Ecto neural progenitor cell (in vitro differentiated cells): ENCODE measurements at places on chromosomes 7 and 10.

DNA sequence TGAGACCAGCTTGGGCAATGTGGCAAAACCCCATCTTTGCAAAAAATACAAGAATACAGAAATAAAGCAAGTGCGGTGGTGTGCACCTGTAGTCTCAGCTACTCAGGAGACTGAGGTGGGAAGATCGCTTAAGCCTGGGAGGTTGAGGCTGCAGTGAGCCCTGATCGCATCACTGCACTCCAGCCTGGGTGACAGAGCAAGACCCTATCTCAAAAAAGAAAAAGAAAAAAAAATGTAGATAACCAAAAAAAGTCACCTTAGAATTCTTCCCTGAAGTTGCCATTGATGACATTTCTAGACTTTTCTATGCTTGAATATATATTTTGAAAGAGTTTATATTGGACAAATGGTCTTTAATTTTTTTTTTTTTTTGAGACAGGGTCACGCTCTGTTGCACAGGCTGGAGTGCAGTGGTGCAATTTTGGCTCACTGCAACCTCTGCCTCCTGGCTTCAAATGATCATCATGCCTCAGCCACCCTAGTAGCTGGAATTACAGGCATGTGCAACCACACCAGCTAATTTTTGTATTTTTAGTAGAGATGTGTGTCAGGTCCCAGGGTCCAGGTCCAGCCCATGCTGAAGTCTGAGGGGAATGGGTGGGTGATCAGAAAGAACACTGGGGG, 35.1 kb upstream of the MTPAP start:
- DNase-seq, result no peak

- no peak for DNase-seq
Measured at GRCh38 chr10:72610466-72610865, 15.4 kb downstream of the MICU1 start.

GRCh38 chr7:12524794-12525386, 45.6 kb upstream of the SCIN start:
- no peak for DNase-seq

DNA sequence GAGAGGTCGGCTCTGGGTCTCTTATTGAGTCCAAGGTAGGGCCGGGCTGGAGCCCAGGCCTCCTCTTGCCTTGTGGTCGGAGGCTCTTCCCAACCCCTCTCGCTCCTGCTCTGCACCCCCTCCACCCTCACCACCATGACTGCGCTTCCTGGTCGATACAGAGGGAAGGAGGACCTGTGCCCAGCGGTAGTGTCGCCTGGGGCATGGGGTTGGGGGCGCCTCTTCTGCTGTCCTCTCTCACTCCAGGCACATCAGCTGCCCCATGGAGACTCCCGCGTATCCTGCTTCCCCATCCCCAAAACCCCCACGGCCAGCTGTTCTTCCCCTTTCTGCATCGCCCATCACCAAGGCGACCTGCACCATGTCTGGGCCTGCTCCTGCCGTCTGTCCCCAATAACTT, 44.4 kb downstream of the TMEM270 start:
- peak; percentile 45 for DNase-seq

DNA sequence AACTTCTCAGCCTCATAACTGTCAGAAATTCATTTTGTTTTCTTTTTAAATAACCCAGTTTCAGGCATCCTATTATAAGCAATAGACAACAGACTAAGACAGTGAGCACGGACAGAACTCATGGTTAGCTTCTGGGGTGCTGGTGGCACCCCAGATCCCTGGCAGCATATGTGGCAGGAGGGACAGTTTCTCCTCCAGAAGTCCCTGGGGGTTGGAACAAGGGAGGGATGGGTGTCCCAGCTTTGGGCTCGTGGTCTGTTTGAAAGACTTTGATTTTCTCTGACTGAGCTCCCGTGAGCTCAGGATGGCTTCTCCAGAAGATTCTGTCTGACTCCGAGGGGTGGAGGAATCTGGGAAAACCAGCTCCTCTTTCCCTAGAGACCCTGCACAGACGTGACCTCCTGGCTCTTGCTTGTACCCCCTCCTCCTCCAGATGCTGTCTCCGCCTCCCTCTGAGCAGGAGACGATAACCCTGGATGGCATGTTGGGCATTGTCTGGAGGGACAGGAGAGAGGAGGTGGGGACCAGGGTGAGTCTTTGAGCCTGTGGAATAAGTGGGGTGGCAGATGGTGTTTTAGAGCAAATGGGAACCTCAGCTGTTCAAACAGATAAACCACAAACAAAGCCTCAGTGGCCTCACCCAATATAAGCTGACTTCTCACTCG, 421.1 kb downstream of the GLRX3 start:
- DNase-seq, result peak; percentile 39

GRCh38 chr7:129066290-129067131, 11.6 kb upstream of the TNPO3 start:
- no peak for DNase-seq

DNA sequence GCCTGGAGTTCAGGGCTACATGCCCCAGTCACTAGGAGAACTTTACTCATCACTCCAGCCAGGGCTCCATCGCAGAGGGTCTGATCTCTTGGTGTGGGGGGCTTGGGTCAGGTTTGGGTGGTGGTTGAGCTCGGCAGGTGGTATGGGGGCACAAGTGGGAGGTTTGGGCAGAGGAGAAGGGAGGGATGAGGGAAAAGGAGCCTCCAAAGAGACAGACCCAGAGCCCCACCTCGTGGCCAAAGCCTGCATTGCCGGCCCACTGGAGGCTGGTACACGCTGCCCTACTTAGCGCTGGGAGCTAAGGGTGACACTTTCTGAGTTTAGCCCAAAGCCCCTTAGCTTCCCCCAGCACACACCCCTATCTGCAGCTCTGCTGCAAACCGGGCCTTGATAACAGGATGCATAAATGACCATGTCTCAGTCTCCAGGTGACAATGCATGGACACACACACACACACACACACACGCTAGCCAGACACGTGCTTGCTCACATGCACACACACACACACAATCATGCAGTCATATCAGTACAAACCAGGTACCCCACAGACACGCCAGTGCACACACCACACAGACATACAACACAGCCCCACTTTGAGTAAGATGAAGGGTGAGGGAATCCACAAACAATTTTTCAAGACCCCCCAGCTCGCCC, 14.7 kb downstream of the LZTS2 start:
- peak; percentile 89 for DNase-seq
